Ascending aorta (tissue), 2 donors: ENCODE measurements at places on chromosomes 13 and 19. TPM values are rescaled to one million over a fixed set of nuclear protein-coding genes. Genes with fewer than 3 reads are reported as not detected.

DNA sequence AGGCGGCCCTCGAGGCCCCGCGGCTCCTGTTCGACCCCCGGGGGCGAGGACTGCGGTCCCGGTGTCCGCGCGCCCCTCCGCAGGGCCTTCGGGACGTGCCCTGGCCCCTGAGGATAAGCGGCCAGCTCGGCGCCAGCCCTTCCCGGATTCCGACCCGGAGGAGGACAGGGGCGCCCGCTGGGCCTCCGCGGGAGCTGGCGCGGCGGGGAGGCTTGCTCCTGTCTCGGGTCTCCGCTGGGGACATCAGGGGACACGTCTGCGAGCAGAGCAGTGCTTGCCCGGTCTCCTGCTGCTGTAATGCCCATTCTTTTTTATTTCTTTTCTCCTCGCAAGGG, 829 bp downstream of the B3GLCT start:
- no peak for DNase-seq

- DNase-seq = no peak
These were observed 1581.3 kb downstream of the EFNB2 start for GRCh38 chr13:104954210-104954609.

- no peak for DNase-seq
These were observed 86.5 kb upstream of the ABCC4 start for GRCh38 chr13:95387733-95388207.

DNA sequence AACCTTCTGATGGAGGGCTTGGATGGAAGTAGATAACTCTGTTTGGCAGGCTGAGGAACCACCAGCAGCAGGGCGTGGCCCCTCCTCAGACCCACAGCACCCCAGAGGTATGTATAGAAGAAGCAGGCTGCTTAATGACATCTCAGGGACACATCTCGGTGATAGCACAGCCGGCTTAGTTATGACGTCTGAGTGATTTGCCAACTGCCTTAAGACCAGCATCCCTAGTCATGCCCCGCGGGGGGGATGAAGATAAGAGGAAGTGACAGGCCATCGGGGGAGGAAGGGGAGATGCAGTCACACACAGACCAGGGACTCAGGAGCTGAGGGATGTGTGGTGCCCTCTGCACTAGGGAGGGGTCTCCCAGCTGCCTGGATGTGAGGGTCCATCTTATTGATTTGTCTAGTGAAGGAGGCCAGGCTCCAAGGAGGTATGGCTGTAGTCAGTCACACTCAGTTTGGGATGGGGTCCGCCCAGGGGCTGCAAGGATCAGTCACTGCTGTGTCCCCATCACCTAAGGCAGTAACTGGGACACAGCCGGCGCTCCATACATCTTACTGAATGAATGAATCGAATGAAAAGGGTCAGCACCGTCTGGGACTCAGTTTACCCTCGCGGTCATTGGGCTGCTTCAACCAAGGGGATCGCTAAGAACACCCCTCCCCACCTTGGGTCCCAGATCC, 19.2 kb upstream of the ERCC1 start:
- DNase-seq = peak; percentile 89

The KCNN1 gene
- not detected for total RNA-seq

DNA sequence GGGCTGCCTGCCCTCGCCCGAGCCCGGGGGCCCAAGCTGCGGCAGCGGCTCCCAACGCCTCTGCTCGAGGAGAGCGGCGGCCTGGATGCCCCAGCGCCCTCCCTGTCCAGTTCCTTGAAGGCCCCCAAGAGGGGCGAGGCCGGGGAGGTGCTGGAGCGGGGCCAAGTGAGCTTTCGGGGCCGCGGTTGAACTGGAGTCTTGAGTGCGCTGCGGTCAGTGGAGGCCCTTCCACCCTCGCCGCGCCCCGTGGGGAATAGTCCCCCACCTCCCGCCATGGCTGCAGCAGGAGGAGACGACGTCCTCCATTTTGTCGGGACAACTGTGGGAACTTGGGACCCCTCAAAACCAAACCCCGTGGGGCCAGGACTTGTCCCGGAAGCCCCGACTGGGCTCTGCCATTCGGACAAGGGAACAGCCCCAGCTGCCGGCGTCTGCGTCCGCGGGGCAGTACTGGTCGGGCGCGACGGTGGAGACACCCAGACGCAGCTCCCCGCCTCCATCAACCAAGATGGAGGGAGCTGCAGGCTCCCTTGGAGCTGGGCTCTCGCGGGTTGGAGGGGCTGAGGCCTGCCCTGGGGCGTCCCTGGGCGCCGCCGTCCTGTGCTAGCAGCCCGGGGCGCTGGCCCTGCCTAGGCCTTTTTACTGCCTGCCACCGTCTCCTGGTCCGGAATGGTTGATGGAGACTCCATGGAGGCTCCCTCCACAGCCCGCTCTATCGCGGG, 736 bp upstream of the ZMYM5 start:
- peak; percentile 24 for DNase-seq

GRCh38 chr19:29815231-29815630, 3.4 kb downstream of the CCNE1 start:
- no peak for DNase-seq

The ZNF562 gene
- total RNA-seq = 21.1 TPM

- peak; percentile 72 for DNase-seq
These were observed 1.8 kb upstream of the SLC27A1 start for GRCh38 chr19:17468302-17469091.

The RAB8A gene
- 35.1 TPM for total RNA-seq

The KLK15 gene
- total RNA-seq = not detected

DNA sequence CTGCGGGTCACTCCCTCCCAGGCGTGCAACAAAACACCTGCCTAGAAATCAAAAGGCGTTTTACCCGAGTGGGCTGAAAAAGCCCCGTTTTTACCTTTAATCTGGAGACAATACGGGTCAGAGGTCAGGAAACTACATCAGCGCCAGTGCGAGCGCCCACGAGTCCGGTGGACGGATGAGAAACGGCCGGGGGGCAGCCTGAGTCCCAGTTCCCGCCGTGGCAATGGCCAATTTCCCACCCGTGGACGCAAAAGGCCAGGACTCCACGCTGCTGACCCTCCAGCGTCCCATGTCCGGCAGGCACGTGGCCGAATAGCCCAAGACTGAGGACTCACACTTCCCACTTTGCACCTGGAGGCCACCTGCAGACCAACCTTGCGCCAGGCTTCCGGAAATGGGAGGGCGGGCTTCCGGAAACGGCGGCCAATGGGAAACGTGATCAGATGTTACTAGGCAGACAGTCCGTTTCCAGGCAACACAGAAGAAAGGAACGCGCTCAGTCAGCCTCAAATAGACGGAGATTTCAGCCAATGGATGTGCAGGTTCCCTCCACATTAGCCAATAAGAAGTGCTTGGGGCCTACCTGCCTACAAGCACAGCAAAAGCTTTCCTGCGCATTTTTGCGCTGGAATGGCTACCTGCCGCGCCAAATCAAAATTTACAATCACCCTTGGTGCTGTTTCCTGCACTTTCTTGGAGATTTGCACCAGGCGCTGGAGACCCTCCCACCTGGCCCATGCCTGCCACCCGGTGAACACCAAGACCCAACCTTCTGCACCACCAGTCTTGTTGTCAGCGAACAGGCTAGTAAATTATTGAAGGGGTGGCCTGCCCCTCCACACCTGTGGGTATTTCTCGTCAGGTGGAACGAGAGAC, 47.4 kb downstream of the ZFP14 start:
- peak; percentile 43 for DNase-seq

- no peak for DNase-seq
These were observed 46.1 kb upstream of the ONECUT3 start for GRCh38 chr19:1707240-1707639.

The SULT2A1 gene
- total RNA-seq = 2.1 TPM

- no peak for DNase-seq
These were observed 23.0 kb upstream of the ZNF536 start for GRCh38 chr19:30349131-30349730.

GRCh38 chr13:41563984-41564365, 106.6 kb downstream of the RGCC start:
- DNase-seq = no peak

DNA sequence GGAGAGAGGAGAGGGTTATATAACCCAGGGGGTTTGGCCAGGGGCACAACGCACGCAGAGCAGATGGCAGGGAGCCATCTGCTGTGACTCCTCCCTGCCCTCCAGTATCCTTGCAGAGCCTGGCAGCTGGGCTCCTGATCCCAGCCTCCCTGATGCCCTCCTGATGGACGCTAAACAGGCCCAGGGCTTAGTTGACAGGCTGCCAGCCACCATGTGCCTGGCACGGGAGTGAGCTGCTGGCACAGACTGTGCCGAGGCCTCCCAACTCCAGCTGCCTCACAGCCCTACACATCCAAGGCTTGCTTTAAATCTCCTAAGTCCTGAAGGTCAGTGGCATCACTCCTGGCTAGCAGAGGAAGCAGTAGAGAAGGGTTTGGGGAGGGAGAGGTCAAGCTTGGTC, 16.7 kb downstream of the SYDE1 start:
- DNase-seq = no peak
